CD8-positive, alpha-beta memory T cell (primary cell): ENCODE measurements at places on chromosomes 2 and 18.

DNA sequence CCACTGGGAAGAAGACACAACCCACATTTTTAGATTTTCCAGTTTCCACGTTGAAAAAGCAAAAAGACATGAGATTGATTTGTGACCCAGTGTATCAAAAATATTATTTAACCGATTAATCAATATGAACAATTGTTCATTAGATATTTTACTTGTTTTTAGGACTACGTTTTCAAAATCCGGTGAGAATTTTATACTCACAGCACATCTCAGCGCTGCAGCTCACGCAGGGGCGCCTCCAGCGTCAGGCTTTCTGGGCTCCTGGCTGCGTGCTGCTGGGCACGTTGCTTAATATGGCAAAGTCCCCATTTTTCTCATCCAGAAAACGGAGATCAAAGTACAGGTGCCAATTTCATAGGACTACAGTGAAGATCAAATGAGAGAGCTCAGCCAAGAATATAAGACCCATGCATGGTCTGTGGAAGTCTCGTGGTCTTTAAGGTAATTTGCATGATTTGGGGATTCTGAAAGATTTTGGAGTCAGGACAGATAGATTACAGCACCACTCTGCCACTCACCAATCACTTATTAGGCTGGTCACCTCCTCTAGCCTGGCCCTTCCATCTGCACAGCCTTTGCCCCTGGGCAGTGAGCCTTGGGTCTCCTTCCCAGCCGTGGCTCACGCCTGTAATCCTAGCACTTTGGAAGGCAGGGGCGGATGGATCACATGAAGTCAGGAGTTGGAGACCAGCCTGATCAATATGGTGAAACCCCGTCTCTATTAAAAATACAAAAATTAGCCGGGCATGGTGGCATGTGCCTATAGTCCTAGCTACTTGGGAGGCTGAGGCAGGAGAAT, 36.2 kb downstream of the PTPN18 start:
- no peak for DNase-seq

GRCh38 chr2:151491496-151491895, 81.8 kb downstream of the RIF1 start:
- no peak for DNase-seq

DNA sequence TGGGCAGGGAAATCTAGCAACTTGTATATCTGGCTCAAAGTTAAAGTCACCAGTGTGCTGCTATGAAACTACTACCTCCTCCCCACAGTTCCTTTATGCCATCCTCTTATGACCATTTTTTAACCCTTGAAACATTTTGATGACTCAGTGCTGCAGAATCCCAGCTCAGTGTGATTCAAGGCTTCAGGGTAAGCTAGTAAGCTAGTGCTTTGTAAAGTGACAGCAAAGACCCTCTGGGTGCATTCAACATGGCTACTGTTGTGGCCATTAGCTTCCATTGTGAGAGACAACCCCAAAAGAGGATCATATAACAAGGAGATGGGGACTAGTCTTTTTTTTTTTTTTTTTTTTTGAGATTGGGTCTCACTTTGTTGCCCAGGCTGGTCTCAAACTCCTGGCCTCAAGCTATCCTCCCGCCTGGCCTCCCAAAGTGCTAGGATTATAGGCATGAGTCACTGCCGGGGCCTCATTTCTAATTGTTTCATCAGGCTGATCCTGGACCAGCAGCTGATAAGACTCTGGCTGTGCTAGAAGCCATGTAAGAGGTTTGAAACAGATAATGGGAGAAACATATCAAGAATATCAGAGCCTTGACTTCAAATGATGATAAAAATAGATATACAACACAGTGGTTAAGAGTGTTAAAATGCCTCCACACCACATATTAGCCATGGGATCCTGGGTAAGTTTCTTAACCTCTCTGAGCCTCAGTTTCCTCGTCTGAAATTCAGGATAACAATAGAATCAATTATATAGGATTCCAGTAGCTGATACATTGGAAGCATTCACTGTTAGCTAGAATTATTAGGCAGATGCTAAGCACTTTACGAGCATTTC, 65.7 kb upstream of the RTN4 start:
- no peak for DNase-seq

GRCh38 chr2:19198381-19198780, 160.0 kb downstream of the OSR1 start:
- no peak for DNase-seq

DNA sequence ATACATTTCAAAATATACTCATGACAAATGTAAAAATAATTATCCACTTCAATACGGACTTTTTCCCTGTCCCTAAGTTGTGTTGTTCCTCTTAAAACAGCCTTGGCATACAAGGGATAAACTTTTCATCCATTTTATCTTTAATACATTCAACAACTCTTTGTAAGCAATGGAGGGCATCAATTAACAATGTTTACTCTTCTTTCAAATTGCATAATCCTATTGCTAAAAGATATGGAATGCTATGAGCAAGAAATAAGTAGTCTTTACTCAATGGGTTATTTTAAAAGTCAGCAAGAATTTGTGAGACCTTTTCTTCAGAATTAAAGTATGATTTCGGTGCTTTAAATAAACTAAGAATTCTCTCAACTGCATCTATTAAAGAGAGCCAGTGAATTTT, 41.9 kb downstream of the SCN9A start:
- DNase-seq = no peak

GRCh38 chr2:190415794-190416775, 7.9 kb downstream of the MFSD6 start:
- no peak for DNase-seq

GRCh38 chr18:48317781-48318381, 91.3 kb downstream of the ZBTB7C start:
- DNase-seq = no peak

GRCh38 chr18:63292831-63293683, 26.5 kb downstream of the BCL2 start:
- DNase-seq = no peak

- no peak for DNase-seq
Observed at GRCh38 chr2:225794652-225795400, 395.3 kb downstream of the NYAP2 start.

DNA sequence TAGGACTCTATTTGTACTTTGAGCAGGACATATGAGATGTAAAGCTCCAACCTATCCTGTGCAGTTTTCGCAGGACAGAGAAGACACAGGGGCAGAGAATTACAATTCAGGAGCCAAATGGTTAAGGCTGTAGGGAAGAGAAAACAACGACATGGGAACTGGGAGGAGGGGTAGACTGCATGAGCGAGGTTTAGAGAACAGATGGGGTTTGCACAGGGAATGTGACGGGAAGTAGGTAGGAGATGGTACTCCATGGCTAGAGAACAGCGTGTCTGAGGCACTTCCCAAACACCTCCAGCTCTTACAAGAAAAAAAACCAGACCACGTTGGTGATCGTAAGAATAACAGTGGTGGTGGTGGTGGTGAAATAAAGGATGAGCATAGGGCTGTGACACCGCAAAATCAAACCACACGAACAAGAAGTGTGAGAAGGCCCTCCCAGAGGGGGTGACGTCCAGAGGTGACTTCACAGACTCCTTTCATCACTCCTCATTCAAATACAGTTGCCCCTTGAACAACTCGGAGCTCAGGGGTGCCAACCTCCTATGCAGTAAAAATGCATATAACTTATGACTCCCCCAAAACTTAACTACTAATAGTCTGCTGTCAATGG, 92.7 kb downstream of the FARSB start:
- no peak for DNase-seq

DNA sequence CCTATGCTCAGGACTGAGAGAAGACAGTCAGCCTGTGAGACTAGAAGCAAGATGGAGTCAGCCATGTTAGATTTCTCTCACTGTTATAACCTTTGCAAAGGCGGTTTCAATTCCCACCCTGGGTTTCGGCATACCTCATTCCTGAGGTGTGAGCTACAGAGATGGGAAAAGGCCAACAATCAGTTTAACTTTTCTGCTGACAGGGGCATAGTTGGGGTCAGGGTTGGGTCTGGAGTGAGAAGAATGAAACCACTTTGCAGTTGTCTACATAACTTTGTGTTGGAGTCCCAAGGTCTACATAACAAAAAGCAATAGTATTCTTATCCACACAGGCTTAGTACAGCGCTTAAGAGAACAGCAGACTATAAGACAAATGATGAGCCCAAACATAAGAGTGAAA, 28.1 kb upstream of the FEZ2 start:
- no peak for DNase-seq

- DNase-seq = no peak
Observed at GRCh38 chr2:76506538-76506937, 795.8 kb upstream of the GCFC2 start.

DNA sequence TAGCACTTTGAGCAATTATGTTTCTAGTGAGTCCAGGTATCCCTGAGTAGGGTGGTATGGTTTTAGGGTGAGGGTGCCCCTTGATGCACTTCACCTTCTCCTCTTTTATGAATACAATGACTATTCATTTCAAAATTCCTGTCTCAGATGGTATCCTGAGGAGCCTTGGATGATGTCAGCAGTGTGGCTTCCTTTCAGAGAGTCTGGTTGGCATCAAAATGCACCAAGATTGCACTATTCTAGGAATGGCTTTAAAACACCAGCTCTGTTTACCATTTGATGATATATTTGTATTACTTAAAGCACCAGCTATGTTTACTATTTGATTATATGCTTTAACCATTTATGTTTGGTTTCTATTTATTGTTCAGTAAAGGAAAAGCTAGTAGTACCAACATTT, 141.0 kb downstream of the FMNL2 start:
- DNase-seq = no peak

GRCh38 chr2:141137122-141137693, 993.6 kb downstream of the LRP1B start:
- no peak for DNase-seq

GRCh38 chr18:22387787-22388186, 29.9 kb downstream of the CTAGE1 start:
- no peak for DNase-seq

- DNase-seq = no peak
Observed at GRCh38 chr2:38260469-38260868, 116.6 kb downstream of the ATL2 start.

DNA sequence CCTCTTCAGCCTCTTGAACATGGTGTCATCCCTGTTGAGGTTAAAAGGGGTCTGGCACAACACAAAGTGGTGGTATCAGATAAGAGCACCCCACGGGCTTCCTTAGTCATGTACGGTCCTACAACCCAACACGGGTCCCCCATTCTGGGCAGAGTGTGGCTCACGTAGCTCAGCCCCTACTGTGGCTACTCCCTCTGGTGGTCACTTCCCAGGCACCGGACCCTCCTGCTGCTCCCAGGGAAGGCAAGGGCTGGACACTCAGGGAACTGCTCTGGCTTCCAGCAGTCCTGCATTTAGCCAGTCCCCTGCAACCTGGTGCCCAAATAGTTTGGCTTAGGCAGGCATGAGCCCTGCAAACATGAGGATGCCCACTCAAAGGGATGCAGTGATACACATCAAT, 58.6 kb downstream of the GALNT14 start:
- DNase-seq = no peak

GRCh38 chr18:36828157-36828629, 609 bp downstream of the TPGS2 start:
- peak; percentile 3 for DNase-seq

- no peak for DNase-seq
Observed at GRCh38 chr2:23569761-23570365, 184.9 kb downstream of the KLHL29 start.

DNA sequence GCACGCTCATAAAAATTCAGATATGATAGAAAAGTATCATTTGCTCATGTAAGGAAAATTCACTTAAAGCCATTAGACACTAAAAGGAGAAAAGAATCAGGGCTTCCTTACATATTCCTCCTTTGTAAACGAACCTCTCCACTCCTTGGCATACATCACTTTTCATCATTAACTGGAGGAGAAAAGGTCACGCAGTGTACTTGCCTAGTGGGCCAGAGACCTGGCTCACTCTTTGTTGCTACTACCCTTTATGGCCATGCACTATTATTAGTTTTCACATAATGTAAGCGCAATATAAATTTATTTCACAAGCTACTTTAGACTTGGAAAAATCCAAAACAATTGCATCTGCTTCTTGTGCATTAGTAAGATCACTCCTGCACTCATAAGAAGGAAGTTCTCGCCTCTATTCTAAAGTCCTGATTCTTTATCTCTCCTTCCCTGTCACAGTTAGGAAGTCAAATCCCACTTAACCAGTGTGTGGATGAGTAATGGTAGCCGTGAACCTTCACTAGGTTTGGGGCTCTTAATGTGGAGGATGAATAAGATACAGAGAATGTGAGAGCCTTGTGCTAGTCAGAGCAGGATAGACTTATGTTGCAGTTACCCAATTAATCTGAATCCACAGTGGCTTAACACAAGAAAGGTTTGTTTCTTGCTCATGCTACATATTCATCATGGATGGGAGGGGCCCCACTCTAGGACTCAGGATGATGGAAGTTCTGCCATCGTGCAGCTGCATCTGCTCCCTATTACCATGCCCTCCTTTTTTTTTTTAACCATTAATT, 115.0 kb upstream of the GLS start:
- DNase-seq = no peak
